B cell (primary cell): ENCODE measurements at places on chromosomes 4 and X. TPM values are rescaled to one million over a fixed set of nuclear protein-coding genes. Genes with fewer than 3 reads are reported as not detected.

DNA sequence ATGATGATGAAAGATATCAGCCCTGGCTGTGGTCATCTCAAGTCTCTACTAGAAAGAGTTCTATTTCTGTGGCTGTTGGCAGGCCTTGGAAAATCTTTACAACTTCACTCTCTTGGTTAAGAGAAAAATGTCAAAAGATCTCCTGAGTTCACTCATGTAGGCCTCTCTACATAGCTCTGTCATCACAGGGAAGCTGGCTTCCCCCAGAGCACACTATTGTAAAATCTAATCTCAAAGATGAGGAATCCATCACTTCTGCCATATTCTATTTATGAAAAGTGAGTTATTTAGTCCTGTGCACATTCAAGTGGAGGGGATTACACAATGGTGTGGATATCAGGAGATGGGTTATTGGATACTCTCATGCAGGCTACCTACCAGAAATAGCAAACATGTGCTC lies 388.4 kb upstream of the HS3ST1 start:
- H3K27me3 ChIP-seq: no peaks in the 10 kb centered on the region
- no peak overlapping the region for H3K27ac ChIP-seq
- no peak overlapping the region for H3K4me3 ChIP-seq
- no peak for DNase-seq
- no peaks in the 10 kb centered on the region for H3K36me3 ChIP-seq

DNA sequence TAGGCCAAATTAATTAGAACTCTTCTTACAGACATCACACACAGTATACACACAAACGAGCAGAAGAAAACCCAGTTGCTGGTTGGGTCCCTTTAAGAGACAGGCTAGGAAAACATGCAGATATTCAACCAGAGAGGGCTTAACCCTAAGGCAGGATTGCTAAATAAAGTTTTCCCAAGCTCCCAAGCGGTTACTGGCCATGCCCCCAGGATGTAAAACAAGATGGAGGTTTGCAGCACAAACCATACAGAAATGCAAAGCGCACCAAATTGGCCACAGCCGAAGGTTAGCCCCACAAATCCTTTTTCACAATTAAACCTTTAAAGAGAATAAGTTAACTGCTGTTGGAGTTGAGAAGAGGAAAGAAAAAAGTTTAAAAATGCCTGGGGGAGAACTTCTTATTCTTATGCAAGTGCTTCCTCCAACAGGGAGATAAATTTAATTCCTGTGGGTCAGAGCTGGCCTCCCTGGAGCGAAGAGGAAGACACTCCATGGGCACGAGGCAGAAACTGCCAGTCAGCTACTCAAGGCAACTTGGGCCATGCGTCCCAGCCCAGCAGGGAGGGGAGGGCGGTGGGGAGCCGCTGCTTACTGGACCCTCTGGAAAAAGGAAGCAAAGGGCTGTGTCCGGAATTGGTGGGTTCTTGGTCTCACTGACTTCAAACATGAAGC lies 167.6 kb upstream of the ARSJ start:
- H3K27ac ChIP-seq: no peak overlapping the region
- no peak for DNase-seq
- H3K4me3 ChIP-seq: no peak overlapping the region
- H3K27me3 ChIP-seq: no peaks in the 10 kb centered on the region
- no peaks in the 10 kb centered on the region for H3K4me1 ChIP-seq
- H3K36me3 ChIP-seq: no peaks in the 10 kb centered on the region

- no peak for DNase-seq
- peaks cover 8% of the 10 kb centered on the region for H3K4me1 ChIP-seq
- H3K36me3 ChIP-seq: no peaks in the 10 kb centered on the region
- no peak overlapping the region for H3K4me3 ChIP-seq
- H3K27me3 ChIP-seq: no peaks in the 10 kb centered on the region
- H3K27ac ChIP-seq: no peak overlapping the region
These were observed 19.1 kb downstream of the WDR17 start for GRCh38 chr4:176084769-176085168.

- no peaks in the 10 kb centered on the region for H3K4me1 ChIP-seq
- no peak for DNase-seq
- H3K36me3 ChIP-seq: no peaks in the 10 kb centered on the region
- no peaks in the 10 kb centered on the region for H3K27me3 ChIP-seq
- no peak overlapping the region for H3K4me3 ChIP-seq
These were observed 170.3 kb downstream of the COX18 start for GRCh38 chr4:72899214-72899613.

GRCh38 chr4:184503869-184504300 lies 29.5 kb upstream of the IRF2 start:
- H3K27me3 ChIP-seq: no peaks in the 10 kb centered on the region
- peak overlapping the region; percentile 68 for H3K27ac ChIP-seq
- DNase-seq: peak; percentile 57
- H3K4me1 ChIP-seq: peaks cover 43% of the 10 kb centered on the region
- peak overlapping the region; percentile 57 for H3K4me3 ChIP-seq

GRCh38 chr4:37858872-37859271 lies 32.0 kb upstream of the TBC1D1 start:
- no peaks in the 10 kb centered on the region for H3K4me1 ChIP-seq
- DNase-seq: no peak
- H3K27me3 ChIP-seq: no peaks in the 10 kb centered on the region
- no peak overlapping the region for H3K4me3 ChIP-seq
- no peak overlapping the region for H3K27ac ChIP-seq
- peaks cover 33% of the 10 kb centered on the region for H3K36me3 ChIP-seq

- no peaks in the 10 kb centered on the region for H3K4me1 ChIP-seq
- H3K27me3 ChIP-seq: no peaks in the 10 kb centered on the region
- H3K4me3 ChIP-seq: no peak overlapping the region
- H3K27ac ChIP-seq: no peak overlapping the region
- DNase-seq: no peak
These were observed 101.4 kb upstream of the IL15 start for GRCh38 chr4:141534985-141535384.

DNA sequence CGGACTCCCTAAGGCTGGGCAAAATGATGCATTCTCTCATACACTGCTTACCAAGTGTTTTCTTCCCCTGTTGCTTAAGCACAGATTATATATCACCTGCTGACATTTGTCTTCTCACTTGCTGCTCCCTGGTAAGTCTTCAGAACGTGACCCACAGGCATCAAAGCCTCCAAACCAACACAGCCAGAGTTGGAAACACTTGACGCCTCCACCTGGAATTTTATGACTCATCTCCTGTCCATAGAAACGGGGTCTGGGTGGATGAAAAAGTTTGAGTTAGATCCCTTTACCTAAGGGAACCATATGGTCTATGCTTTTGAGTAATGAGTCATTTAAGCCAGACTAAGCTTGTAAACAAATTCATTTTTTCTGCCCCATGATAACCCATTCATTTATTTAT lies 251.6 kb downstream of the USP46 start:
- no peaks in the 10 kb centered on the region for H3K4me1 ChIP-seq
- H3K27ac ChIP-seq: no peak overlapping the region
- DNase-seq: no peak
- H3K27me3 ChIP-seq: no peaks in the 10 kb centered on the region
- no peaks in the 10 kb centered on the region for H3K36me3 ChIP-seq
- H3K4me3 ChIP-seq: no peak overlapping the region

DNA sequence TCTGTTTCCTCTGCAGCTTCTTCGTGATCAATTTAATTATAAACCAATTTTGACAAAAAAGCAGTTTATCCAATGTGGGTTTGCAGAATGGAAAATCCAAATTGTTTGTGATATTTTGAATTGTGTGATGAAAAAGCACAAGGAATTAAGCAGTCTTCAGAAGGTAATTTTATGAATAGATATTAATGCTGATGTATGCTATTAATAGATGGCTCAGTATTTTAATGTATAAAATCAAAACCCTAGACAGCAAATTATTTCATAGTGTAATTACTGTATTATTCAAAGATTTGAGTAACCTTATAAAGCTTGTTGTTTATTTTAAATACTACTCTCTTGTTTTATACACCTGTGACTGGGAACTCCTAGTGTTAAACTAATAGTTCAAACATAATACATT lies 20.0 kb downstream of the CEP44 start:
- no peak for DNase-seq
- peaks cover 10% of the 10 kb centered on the region for H3K36me3 ChIP-seq
- H3K4me3 ChIP-seq: no peak overlapping the region
- no peaks in the 10 kb centered on the region for H3K27me3 ChIP-seq
- H3K4me1 ChIP-seq: no peaks in the 10 kb centered on the region

GRCh38 chrX:148574237-148574973 lies 74.0 kb downstream of the AFF2 start:
- no peaks in the 10 kb centered on the region for H3K36me3 ChIP-seq
- no peaks in the 10 kb centered on the region for H3K27me3 ChIP-seq
- no peak overlapping the region for H3K4me3 ChIP-seq
- no peak for DNase-seq
- H3K4me1 ChIP-seq: no peaks in the 10 kb centered on the region

DNA sequence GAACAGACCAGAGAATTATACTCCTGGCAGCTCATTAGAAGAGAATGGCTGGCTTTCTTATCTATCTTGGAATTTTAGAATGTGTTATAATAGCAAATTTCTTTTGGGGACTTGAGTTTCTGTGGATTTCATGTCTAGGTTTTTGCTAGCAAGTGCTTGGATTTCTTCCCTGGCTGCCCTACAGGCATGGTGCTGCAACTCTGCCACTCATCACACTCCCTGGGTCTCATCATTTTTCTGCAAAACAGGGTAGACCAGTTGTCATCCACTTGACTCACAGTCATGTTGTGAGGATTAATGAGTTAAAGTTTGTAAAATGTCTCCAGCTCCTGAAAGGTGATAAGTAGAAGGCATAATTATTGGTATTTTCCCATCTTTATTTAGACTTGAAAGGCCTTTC lies 60.7 kb upstream of the LCORL start:
- H3K27me3 ChIP-seq: peaks cover 12% of the 10 kb centered on the region
- DNase-seq: no peak
- no peaks in the 10 kb centered on the region for H3K4me1 ChIP-seq
- H3K27ac ChIP-seq: no peak overlapping the region
- H3K36me3 ChIP-seq: no peaks in the 10 kb centered on the region

GRCh38 chrX:103464072-103464773 lies 55.1 kb downstream of the RAB40A start:
- H3K4me3 ChIP-seq: peak overlapping the region; percentile 33
- peaks cover 3% of the 10 kb centered on the region for H3K4me1 ChIP-seq
- H3K36me3 ChIP-seq: no peaks in the 10 kb centered on the region
- H3K27ac ChIP-seq: no peak overlapping the region
- H3K27me3 ChIP-seq: peaks cover 10% of the 10 kb centered on the region

DNA sequence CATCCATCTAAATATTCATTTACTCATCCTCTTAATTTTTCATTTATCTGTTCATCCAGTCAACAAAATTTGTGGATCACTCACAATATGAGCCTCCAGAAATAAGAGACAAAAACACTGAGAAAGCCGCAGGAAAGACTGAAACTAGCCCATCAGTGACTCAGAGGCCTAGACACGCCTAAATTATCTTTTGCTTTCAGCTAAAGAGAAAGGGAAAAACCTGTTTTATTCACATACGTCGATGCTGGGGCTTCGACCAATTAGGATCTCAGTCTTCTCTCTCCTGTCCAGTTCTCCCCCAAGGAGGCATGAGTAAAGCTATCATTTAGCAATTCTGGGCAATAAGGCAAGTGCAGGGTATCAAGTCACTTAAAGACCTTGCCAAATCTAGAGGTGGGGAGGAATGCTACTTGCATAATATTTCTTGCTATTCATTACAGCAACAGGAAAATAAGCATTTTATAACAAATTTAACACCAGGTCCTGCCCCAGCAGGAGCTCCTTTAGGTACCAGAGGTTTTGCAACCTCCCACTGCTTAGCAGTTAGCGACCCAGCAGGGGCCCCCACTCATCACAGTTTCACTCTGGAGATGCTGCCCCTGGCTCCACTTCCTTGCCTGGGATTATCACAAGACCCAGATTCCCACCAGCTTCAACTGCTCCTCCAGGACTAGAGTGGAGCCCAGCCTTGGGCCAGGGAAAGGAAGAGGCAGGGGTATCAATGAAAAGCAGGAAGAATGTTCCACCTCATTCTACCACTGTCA lies 30.1 kb upstream of the TMEM154 start:
- no peak overlapping the region for H3K4me3 ChIP-seq
- DNase-seq: no peak
- no peak overlapping the region for H3K27ac ChIP-seq

GRCh38 chr4:183448436-183448835 lies 4.0 kb downstream of the CDKN2AIP start:
- H3K27me3 ChIP-seq: no peaks in the 10 kb centered on the region
- DNase-seq: no peak
- peaks cover 18% of the 10 kb centered on the region for H3K4me1 ChIP-seq
- H3K27ac ChIP-seq: no peak overlapping the region

MAGEA2B gene
- polyA plus RNA-seq: not detected in 2 replicates

GPR78 gene
- not detected in 2 replicates for polyA plus RNA-seq

CYSLTR1 gene
- polyA plus RNA-seq: 10.7 and 20.8 TPM in 2 replicates

BLOC1S4 gene
- 29.2 and 35.5 TPM in 2 replicates for polyA plus RNA-seq

AR gene
- not detected in 2 replicates for polyA plus RNA-seq

SYTL5 gene
- polyA plus RNA-seq: 0.01 TPM in 1 of 2 replicates, not detected in the other

SLC25A53 gene
- 10.3 and 10.9 TPM in 2 replicates for polyA plus RNA-seq

TRAM1L1 gene
- polyA plus RNA-seq: not detected in 2 replicates

DUSP21 gene
- polyA plus RNA-seq: not detected in 2 replicates

GABRA4 gene
- polyA plus RNA-seq: not detected in 2 replicates
